ENCODE measurements at places on chromosomes 2 and 18.

- DNase-seq: no peak
Measured at GRCh38 chr2:32969444-32970162, 22.9 kb downstream of the LTBP1 start.

DNA sequence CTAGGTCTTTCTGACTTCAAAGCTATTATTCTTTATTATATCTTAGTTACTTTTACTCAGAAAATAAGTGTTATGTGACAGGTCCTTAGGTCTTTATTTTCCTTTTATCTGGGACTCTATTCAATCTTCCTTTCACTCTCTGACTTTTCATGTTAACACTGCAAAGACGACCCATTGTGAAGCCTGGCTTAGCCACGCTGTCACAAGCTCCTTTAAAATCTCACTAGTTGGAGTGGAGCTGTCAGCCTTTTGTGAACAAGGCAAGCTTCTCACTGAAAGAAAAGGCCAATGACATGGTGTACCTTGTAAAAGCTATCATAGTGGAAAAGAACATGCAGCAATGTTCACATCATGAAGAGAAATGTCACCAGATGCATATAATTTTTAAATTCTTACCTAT lies 1130.7 kb upstream of the FAM98A start:
- DNase-seq: no peak

DNA sequence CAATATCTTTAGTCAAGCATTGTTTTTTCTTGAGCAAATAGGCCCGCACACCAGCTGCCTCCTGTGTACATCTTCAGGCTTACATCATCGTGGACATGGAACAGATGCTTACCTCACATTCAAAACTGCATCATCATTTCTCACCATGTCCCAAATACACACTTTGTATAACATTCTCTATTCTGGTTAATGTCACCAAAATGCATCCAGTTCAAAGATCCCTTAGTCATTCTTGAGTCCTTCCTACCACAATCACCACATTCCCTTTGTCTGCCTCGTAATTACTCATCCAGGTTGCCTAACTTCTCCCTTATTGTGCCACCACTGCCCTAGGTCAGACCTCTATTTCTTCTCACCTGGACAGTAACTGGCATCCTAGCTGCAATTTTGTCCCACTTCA lies 373.7 kb upstream of the GALNT5 start:
- no peak for DNase-seq

DNA sequence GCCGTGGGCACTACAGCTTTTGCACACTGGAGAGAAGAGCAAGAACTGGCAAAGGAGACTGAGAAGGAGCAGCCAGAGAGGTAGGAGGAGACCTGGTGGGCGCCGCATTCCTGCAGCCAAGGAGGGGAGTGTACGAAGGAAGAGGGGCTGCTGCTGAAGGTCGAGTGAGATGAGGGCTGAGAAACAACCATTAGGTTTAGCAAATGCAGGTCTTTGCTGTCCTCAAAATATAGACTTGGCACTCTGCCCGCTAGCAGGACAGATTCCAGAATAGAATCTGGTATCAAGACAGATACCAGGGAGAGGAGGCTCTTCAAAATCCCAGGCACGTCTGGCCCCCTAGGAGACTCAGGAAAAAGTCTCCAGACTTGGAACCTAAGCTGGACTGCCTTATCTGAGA lies 83.0 kb downstream of the TGOLN2 start:
- DNase-seq: no peak

GRCh38 chr2:169910109-169910799 lies 83.0 kb downstream of the UBR3 start:
- no peak for DNase-seq

Measured in DND-41 (cell line).